Fibroblast of lung (primary cell): ENCODE measurements at places on chromosomes 16 and 17.
A peak's percentile ranks its signal among the peaks of the same experiment; 100 is the strongest.

GRCh38 chr16:88566158-88566557 lies 4.0 kb upstream of the ZC3H18 start:
- DNase-seq = peak; percentile 72

DNA sequence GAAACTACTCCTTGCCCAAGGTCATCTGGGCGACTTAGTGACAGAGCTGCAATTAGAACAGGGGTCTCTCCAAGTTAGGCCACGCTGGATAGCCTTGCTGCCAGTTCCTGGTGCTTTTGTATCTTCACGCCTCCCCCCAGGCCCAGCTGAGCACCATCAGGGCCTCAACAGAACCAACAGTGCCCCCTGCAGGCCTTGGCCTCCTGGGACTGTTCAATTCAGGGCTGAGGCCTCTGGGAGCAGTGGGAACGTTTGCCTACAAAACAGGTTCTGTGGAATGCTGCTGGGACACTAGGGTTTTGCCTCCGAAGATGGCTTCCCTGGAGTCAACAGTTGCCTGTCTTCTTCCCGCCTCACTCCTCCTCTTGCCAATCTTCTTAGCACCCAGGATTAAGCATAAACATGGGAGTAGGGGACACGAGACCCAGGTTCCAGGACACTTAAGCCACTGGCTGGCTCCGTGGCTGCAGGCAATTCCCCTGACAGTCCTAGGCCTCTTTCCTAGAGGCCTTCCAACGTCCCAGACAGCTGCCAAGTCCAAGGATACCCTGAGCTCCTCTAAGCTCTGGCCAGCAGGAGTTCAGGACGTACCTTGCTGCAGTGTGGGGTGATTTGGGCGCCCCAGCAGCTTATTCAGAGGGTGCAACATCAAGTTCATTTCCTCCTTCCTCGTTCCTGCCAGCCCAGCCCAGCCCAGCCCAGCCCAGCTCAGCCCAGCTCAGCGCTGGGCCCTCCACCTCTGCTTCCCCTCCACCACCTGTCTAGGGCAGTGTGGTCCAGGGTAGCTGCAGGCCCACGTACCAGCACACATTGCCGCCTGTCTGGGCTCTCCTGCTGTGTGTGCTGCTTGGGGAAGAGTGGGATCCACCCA lies 246.6 kb upstream of the RPL38 start:
- no peak for DNase-seq

GRCh38 chr17:64355536-64356303 lies 34.9 kb downstream of the PECAM1 start:
- peak; percentile 66 for DNase-seq

DNA sequence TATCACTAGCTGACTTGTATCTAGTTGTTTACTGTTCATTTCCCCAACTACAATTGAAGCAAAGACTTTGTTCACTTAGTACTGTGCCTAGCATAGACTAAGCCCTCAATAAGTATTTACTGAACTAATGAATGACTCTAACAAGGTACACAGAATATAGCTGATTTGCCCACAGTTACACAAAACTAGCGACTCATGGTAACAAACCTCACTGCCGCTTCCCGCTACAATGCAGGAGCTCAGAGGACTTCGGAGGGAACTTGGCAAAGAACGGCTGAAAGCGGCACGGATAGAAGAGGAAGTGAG lies 524 bp downstream of the EFTUD2 start:
- DNase-seq = no peak

GRCh38 chr17:79243603-79243990 lies 169.0 kb downstream of the ENGASE start:
- DNase-seq = no peak

DNA sequence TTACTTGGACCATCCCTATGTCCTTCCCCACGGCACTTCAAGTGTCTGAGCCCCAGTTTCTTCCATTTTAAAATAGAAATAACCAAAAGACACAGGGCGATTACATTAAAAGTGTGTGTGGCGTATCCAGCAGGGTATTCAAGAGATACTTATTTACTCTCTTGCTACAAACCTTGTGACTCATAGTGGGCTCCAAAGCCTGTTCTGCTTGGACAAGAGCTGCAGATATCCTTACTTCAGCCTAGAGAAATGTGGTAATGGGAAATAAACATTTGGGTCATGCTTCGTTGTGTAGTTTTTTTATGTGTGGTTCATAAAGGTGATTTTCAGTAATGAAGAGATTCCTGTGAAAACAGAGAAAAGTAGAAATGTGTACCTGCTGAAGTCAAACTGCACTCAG lies 288.9 kb upstream of the CDH11 start:
- peak; percentile 82 for DNase-seq

DNA sequence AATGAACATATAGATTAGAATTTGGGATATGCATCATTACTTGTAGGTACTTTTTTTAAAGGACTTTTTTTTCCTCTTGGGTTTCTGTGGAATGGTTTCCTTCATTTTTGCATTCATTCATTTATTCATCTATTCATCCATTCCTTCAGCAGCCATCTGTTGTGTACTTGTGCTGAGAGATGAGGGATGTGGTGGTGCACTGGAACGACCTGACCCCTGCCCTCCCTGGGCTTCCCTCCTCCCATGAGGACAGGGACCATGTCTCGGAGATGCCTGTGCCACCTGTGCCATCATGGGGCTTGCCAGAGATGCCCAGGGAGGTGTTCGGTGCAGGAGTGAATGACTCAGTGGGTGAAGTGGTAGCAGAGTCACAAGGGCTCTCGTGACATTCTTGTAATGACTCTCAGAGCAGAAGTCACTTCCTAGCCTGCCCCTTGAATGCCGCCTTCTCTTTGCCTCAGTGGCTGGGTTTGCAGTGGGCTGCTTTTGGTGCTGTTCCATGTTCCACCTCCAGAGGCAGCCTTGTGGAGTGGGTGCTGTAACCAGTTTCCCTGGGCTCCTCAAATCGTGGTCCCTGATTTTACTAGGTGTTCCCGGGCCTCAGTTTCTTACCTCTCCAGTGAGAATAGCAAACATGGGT lies 43.9 kb downstream of the CLEC16A start:
- no peak for DNase-seq

GRCh38 chr16:29943846-29944799 lies 17.8 kb upstream of the TMEM219 start:
- peak; percentile 98 for DNase-seq

DNA sequence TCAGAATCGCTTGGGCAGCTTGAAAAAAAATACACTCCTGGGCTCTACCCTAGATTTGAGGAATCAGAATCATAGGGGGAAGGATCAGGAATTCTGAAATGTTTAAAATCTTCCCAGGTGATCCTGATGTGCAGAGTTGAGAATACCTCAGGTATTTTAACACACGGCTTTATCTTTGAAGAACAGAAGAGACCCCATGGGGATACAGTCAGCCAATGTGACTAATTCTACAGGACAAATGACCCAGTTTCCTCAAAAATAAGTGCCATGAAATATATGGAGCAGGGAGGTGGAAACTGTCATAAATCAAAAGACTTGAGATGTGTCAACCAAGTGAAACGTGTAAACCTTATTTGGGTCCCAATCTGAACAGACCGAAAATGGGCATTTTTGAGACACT lies 52.7 kb downstream of the CCDC42 start:
- no peak for DNase-seq

DNA sequence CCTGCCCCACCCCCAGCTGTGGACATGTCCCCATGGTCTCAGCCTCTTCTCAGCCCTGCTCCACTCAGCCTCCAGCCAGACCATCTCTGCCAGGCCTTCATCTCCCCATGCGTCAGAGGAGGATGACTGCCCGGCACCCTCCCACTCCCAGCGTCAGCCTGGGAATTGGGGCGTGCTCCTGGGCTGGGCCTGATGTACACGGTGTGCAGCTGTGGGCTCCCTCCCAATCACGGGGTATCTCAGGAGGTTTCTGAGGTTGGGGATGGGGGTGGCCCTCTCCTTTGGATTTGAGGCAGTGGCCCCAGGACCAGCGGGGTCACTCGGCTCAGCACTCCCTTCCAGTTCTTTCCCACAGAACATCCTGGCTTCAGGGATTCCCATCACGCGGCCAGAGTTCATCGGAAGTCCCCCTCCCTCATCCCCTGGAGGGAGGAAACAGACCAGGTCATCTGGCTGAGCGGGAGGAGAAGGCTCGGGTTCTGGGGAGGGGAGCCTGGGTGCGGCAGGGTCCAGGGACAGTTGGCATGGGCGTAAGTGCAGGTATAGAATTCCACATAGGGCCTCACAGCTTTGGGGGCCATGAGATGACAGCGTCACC lies 36.9 kb downstream of the SOCS3 start:
- no peak for DNase-seq

DNA sequence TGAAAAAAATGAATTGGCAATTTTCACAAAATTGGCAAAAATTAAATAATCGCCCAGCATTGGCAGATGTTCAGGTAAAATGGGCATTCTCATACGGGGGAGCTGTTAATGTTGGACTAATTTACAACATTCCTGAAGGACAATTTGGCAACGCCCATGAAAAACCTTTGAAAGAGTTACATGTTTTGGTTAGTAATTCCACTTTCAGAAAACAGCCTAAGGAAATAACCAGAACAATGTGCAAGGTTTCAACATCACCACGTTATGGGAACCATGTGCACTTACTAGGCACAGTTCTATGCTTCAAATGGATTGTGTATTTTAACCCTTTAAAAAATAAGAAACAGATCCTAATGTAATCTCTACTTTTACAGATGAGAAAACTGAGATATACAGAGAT lies 62.7 kb downstream of the CDYL2 start:
- no peak for DNase-seq

GRCh38 chr17:539766-540165 lies 174.9 kb downstream of the VPS53 start:
- no peak for DNase-seq

GRCh38 chr16:68893710-68894705 lies 50.7 kb downstream of the TANGO6 start:
- peak; percentile 30 for DNase-seq

DNA sequence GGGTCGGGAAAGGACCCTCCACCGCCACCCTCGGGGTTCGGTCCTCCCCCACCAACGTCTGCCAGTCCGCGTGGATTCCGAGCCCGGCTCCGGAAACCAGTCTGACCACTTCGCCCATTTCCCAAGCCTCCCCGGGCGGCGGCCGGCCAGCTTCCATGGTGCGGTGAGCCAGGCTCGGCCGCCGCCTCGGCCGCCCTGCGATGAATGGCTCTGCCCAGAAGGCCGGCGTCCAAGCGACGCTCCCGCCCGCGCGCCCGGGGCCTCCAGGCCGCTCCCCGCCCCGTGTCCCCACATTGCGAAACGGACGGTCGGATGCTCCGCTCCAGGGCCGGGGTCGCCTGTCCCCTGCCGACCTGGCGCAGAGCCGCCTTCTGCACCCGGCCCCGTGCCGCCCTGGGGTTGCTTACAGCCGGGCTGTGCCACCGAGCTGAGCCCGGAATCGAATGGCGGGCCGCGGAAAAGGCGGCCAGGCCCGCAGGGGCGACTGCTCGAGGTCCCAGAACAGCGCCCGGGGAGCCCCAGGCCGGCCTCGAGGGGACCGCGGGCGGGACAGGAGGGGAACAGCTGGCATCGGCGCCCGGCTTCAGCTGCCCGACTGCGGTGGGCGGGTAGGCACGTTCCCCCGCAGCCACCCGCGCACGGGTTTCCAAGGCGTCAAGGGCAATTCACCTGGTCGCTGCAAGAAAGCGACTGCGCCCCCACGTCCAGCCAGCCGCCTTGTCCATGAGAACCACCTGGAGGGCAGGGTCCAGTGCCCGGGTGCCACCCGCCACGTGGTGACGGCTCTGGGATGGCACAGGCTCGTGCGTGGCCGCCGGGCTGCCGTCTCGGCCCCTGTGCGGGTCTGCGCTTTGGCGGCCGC lies 18.3 kb upstream of the CBX8 start:
- no peak for DNase-seq

- DNase-seq = peak; percentile 64
Observed at GRCh38 chr17:40803617-40804082, 3.9 kb upstream of the KRT28 start.

GRCh38 chr17:83083368-83084201 lies 4.2 kb downstream of the METRNL start:
- DNase-seq = peak; percentile 99

DNA sequence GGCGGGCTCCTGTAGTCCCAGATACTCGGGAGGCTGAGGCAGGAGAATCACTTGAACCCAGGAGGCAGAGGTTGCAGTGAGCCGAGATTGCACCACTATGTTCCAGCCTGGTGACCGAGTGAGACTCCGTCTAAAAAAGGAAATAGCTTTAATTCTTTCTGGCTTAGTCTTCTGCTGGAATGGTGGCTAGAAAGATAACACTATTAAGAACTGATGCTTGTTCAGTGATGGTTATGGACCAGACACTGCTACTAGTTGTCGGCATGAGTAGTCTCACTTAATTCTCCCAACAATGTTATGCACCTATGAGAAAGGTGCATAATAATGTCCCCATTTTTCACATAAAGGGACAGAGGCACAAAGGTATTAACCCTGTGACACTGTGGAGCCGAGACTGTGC lies 188.7 kb downstream of the HS3ST3A1 start:
- DNase-seq = peak; percentile 31

GRCh38 chr17:79786930-79787643 lies 9.1 kb downstream of the CBX2 start:
- DNase-seq = no peak

- no peak for DNase-seq
Observed at GRCh38 chr16:66539623-66540469, 10.1 kb downstream of the TK2 start.

DNA sequence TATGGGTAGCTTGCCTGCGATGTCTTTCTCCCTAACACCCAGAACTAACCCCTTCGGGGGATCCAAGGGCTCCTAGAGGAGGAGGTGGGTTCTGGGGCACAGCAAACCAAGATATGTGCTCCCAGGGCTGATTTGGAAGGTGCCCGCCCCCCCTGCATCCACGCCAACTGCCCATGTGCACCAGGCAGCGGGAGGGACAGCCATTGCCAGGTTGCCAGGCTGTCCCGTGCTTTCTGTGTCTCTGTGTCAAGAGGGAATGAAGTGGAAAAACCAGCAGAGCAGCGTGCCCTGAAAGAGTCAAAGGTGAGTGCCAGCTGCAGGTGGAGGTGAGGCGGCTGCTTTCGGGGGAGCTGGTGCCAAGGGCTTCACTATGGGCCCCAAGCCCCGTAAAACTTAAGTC lies 6.4 kb downstream of the TEKT5 start:
- no peak for DNase-seq

GRCh38 chr17:35373984-35374765 lies 754 bp upstream of the SLFN11 start:
- DNase-seq = peak; percentile 78

DNA sequence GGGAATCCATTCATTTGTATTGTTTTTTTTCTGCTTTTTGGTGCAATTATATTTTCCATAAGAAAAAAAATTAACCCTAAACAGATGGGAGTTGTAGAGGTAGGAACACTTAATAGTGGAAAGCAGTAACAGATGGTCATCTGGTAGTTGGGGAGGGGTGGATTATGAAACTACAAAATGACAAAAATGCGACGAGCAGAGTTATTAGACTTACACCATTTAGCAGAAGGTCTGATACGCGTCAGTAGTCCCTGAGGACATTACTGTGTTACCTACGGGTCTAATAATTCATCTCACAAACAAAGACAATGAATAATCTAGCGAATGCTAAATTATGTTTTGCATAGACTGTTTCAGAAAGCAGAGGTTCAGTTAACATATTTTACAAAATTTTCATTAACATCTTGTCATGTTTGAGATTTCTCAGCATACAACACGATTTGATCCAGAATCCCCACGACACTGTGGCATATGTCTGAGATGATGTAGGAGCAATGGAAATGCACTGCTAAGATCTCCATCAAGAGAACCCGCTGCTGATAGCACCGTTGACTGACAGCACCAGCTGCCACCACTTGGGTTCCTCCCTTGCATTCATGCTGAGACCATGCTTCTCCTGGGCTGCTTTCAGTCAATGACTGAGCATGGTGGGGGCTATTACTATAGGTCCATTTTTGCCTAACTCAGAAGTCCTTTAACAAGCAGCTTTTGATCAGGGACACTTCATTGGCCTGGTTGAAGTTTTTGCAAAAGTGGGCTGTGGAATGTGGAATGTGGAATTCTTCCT lies 182.2 kb upstream of the CPHXL start:
- DNase-seq = no peak

GRCh38 chr17:63095879-63096278 lies 129.8 kb downstream of the TANC2 start:
- peak; percentile 20 for DNase-seq
